ENCODE measurements at places on chromosomes 6 and 20.

- DNase-seq: no peak
Measured at GRCh38 chr6:36793296-36793912, 45.8 kb downstream of the CPNE5 start.

- no peak for DNase-seq
Measured at GRCh38 chr6:65998544-65998943, 291.5 kb upstream of the EYS start.

GRCh38 chr6:29967379-29968010, 25.2 kb downstream of the HLA-A start:
- no peak for DNase-seq

DNA sequence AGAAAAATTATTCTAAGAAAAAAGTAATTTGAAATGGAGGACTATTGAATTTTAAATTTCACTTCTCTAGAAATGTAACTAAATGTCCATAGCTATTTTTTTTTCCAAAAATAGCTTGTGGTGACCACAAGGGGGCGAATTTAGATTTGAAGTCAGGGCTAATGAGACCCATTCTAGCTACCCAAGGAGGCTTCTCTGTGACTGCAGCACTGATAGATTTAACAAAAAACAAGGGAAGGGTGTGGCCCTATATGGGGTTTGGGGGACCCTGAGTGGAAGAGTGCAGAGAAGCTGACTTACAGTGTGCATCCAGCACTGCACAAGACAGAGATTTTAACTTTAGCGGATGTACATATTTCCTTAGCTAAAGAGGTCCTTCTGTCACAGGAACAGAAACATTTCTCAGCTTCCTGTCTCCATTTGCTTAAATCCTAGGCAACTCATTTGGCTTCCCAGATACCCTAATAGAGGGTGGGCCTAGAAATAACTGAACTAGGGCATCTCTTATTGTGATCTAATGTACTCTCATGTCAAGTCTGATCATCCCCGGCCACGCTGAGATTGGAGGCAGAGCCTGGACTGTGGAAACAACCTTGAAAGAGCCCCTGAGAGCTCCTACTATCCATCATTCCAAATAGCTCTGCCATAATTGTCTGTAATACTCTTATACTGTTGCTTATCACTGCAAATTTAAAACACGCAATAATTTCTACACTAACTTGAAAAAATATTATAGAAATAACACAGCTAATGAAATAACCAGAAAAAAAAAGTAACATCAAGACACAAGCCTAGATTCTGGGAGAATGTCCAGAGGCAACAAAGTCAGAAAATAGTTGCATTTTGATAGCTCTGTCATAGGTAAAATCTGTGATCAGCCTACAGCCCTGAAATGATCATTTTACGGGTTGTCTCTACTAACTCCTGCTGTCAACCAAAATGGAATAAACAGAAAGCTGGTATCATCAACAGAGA, 93.6 kb downstream of the SNAP91 start:
- peak; percentile 52 for DNase-seq

GRCh38 chr20:31760519-31761240, 21.6 kb downstream of the TPX2 start:
- no peak for DNase-seq

- no peak for DNase-seq
Measured at GRCh38 chr6:63589952-63590411, 17.7 kb downstream of the LOC128125822 start.

- no peak for DNase-seq
Measured at GRCh38 chr20:49252556-49253350, 25.1 kb downstream of the ZNFX1 start.

GRCh38 chr6:106053484-106054205, 32.5 kb upstream of the PRDM1 start:
- no peak for DNase-seq

DNA sequence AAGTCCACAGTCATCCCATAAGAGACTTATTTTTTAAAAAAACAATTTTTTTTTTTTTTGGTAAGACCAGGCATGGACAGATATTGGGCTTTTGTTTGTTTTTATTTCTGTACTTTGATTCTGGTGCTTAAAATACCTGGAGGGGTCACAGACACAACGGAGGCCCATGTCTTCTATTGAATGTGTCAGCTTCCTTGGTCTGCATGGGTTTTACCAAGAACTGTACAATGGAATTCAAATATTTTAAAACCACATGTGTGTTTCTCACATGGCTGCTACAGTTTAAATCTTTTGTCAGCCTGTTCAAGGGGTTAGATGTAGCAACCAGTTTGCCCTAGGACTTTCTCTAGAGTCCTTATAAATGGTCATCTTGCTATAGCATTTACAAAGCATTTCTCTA, 139.8 kb downstream of the SOX4 start:
- DNase-seq: no peak

GRCh38 chr20:37294262-37294981, 5.0 kb downstream of the MANBAL start:
- peak; percentile 90 for DNase-seq

DNA sequence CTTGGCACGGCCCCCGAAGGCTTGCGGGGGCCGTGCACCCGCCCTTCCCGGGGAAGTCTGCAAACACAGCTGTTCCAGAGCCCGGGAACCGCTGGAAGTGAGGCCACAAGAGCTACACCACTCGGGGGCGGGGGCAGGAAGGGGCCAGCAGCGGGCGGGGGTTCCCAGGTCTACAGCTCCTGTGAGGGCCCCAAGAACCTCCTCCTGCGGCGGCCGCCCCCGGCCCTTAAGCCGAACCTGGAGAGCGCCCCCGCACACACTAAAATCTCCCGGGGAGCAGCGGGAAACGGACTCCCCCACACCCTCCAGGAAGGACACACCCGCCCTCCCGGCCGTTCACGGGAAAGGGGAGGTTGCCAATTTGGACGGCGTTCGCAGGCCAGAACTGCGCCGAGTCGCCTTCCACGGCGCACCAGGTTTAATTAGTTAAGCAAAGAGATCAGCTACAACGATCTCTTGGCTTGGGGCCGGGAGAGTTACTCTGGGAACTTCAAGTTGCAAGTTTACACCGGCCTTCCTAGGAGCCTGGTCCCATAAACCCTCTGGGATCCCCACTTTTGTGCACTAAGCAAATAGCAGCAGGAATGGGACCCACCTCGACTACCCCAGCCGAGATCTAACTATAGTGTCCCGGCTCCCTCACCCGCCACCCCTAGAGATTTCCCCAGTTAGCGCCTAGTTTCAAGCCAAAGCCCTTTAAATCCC, 1.7 kb downstream of the JAG1 start:
- DNase-seq: peak; percentile 20

GRCh38 chr20:50271612-50272011, 81.0 kb downstream of the CEBPB start:
- peak; percentile 43 for DNase-seq

DNA sequence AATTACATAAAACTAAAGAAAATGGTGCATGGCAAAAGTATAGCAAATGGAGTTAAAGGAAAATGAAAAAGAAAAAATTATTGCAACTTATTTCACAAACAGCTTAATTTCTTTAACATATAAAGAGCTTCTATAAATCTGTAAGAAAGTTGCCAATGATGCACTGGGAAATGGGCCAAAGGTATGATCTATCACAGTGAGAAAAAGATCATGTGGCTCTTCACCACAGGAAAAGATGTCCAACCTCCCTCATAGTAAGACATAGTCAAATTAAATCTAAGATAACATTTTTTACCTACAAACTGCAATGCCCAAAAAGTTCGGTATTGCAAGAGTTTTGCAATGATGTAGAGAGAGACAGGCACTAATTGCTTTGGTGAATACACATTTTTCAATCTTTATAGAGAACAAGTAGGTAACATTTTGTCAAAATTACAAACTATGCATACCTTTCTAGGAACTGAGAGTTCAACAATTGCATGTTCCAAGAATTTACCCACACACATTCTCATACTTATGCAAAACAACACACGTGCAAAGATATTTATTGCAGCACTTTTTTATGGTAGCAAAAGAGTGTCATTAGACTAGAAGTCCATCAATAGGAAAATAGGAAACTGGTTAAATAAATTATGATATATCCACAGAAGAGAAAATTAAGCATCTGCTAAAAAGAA, 372.6 kb downstream of the QKI start:
- no peak for DNase-seq

DNA sequence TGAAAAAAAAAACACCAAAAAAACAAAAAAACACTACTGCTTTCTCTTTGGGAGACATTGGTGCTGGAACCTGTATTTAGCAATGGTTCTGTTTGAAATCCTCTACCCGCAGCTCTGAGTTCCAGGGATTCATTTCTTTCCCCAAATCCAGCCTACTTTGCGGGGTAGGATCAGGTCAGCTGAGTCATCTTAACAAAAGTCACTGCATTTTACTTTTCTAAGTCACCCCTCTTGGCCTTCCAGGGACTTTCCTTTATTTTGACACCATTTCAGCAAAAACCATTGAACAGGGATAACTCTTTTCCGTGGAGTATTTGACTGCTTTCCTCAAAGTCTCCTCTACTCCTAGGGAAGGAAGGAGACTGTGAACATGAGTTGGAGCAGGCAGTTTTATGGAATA, 837.6 kb downstream of the MAFB start:
- no peak for DNase-seq

DNA sequence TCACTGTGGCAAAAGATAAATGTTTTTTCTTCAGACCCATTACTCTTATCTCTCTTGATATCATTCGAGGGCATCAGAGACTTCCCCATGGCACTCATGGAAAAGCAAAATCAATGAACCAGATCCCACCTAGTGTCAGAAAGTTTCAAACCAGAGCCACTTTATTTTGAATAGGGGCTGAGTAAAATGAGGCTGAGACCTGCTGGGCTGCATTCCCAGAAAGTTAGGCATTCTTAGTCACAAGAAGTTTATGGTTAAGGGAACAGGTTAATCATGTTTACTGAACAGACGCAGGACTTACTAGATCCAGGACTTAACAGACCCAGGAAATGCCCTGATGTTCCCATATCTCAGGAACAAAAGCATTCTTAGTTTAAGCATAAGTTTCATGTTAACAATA, 369.9 kb downstream of the BTBD3 start:
- DNase-seq: no peak

DNA sequence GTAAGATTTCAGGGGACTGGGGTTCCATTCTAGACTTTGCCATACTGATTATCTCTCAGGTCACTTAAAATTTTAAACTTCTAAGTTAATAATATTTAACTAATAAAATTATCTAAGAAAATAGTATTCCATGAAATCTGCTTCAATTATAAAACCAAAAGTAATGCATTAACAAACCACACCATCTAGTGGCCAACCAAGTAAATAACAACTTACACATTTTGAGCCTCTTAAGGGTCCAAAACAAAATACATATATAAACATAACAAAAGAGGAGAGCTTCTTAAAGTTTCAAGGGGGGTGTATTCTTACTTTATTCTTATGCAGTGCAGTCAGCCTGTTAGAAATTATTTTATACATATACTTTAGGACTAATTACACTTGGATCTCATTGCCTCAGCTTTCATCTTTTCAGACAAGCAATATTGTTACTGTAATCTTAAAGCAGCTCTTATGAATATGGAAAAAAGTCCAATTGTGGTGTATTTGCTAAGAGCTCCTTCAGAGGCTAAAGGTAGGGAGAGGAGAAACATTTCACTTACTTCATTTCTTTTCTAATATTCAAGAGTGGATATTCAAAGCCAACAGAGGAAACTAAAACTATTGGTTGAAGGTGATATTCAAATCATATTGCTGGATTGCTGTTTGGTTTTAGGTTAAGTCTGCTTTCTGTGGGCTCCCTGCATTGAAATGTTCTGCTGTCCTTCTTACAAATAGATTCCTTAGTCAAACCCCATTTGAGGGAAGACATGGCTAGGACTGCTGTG, 199.7 kb upstream of the SIM1 start:
- DNase-seq: peak; percentile 33

GRCh38 chr6:1024587-1024986, 287.3 kb upstream of the FOXQ1 start:
- DNase-seq: no peak

DNA sequence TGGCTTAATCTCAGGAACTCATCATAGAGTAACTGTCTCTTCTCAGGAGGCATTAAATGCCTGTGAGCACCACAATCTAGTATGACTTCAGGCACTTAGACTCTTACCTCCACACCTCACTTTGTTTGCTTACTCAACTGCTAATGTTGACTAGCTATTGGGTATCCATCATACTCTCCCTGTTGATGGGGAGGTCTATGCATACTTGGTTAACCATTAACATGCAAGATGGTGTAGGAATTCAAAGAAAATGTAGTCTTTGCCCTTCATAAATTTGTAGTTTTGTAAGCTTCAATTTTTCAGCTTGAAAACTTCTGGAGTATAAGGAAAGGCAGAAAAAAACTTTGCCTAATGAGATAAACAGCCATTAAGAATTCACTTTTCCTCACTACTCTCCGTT, 501.0 kb upstream of the MARCKS start:
- no peak for DNase-seq

- peak; percentile 75 for DNase-seq
Measured at GRCh38 chr6:78909391-78909790, 42.0 kb downstream of the IRAK1BP1 start.

DNA sequence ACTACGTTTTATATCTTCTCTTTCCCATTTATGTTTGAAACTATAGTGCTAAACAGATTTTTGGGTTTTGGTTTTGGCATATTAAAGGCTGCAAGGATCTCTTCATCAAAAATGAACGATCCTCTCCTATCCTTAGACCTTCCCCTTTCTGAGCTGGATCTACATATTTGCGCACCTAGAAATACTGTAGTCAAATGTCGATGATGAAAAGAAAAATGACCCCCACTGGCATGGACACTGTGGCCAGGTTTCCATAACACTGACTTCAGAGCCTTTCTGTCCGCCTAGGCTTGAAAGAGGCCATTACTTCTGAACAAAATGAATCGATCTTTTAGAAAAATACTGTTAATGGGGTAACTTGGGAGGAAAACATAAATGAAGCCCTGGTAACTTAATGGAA, 5.8 kb downstream of the FLRT3 start:
- no peak for DNase-seq

- DNase-seq: no peak
Measured at GRCh38 chr20:258269-258858, 840 bp downstream of the DEFB132 start.

DNA sequence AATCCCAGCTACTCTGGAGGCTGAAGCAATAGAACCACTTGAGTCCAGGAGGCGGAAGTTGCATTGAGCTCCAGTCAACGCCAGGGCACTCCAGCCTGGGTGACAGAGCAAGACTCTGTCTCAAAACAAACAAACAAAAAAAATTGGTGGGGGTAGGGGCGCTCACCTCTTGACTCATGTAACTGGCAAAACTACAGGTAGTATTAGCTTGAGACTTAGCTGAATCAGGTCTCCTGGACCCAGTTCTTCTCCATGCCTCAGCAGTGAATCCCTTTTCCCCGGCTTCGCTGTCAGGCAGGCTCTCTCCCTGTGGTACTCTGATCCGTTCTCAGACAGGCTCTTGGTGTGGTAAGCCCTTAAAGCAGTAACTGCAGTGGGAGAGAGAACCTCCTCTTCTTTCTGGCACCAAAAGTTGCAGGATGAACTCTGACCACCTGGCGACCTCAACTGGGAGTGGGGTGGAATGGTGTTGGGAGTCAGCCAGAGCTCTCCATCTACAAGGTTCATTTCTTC, 12.9 kb downstream of the SLC9A8 start:
- no peak for DNase-seq

DNA sequence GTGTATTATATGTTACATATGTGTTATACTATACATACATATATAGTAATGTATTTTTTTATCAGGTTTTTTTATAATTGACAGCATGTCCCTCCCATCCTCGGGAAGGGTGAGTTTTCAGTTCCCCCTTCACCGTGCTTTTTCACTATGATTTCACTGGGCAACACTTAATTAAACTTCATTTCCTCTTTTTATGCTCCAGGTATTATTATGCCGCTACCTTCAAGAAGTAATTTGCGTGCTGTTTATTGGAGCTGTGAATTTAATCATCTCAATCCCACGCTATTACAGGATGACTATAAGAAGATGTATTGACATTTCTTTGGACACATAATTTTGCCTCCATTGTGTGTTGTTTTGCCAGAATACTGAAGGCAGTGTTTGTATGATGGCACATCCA, 228.6 kb downstream of the SAMD5 start:
- no peak for DNase-seq
